ENCODE measurements at places on chromosomes 16 and 17. TPM values are rescaled to one million over a fixed set of nuclear protein-coding genes. Genes with fewer than 3 reads are reported as not detected.

- DNase-seq = no peak
These were observed 37.6 kb downstream of the OR3A1 start for GRCh38 chr17:3260600-3260999.

- DNase-seq = no peak
These were observed 28.1 kb upstream of the MLYCD start for GRCh38 chr16:83870830-83871229.

DNA sequence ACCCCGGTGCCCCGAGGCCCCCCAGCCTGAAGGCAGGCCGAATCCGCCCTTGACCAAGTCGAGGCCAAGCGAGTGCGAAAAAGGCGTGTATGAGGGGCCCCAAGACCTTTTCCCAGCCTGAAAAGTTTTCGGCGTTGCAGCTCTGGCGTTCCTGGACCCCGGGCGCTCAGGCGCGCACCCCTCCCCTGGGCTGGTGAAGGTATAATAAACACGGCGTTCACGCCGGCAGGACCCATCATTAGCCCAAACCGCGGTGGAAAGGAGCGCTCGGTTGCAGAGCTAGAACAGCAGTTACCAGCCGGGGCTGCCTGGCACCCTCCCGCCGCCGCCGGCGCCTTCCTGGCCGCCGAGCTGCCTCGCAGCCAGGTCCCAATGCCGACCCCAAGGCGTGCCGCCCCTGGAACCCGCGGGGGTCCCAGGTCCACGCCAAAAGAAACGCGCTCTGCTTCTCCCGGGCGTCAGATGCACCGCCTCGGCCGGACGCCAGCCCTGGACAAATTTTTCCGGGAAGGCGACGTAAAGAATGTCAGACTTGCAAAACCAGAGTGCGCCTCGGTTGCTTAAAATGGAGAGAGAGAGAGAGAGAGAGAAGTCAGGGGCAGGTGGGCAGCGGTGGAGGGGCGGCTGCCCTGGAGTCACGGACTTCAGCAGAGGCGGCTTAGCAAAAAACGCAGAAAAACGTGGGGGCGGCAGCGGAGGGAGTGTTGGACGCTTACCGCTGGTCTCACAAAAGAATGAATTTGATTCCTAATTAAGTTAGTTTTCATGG, 11.5 kb upstream of the FOXF1 start:
- DNase-seq = no peak

The CES3 gene
- total RNA-seq = 169 TPM

The SLC52A1 gene
- 2.6 TPM for total RNA-seq

DNA sequence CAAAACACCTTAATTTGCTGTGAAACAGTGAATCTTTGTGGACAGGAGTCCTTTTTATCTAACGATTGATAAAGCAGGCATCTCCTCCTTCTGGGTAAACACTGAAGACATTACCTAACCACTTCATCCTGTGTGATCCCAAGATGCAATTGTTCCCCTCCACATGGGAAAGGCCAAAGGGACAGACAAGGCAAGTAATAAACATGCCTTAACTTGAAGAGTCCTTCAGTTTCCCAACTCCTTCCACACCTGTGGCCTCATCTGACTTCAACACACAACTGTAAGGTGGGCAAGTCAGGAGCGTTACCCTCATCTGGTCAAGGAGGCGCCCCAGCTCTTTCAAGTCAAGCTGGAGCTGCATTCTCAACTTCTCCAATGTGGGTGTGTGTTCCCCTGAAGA, 278.6 kb downstream of the ABCC12 start:
- no peak for DNase-seq

DNA sequence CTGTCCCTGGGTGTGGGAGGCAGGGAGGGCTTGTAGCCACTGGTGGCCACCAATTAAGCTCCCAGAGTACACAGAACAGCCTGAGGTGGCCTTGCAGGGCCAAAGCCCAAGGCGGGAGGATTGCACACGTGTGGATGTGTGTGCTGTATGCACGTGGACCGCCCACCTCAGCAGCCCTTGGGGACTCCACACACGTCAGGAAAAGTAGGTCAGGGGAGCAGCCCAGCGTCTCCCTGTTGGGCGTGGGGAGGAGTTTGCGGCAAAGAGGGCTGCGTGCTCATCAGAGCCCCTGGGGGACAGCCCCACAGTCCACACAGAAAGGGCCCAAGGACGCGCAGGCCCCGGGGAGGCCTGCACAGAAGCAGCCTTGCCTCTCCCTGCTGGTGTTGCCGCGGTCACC, 19.6 kb downstream of the SBK1 start:
- DNase-seq = no peak

The GALR2 gene
- 0.49 TPM for total RNA-seq

- no peak for DNase-seq
These were observed 13.9 kb upstream of the OR1F1 start for GRCh38 chr16:3173892-3174617.

The RAB11FIP4 gene
- total RNA-seq = 46.0 TPM

GRCh38 chr16:88045820-88046303, 94.6 kb downstream of the BANP start:
- DNase-seq = no peak

DNA sequence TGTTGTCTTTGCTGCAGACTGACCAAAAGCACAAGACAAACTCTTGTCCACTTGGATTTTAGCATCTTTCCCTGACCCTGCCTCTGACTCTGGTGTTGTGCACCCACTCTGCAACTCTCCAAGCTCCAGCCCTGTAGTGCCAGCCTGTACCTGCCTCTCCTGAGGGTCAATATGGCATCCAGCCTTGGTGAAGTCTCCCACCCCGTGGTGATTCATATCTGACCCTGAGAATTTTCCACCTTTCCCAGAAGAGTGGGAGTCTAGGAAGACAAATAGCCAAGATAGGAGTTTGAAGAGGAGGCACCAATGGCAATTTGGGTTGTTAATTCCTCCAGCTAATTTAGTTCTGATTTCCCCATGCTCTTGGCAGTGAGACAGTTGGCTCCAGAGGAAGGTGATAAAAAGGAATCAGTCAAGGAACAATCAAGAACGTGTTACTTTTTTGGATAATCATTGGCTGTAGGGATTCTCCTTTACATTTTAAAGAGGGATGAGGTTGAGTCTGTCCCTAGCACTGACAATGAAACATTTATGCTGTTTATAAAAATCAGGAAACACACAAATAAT, 416.0 kb downstream of the MAF start:
- DNase-seq = no peak

- DNase-seq = no peak
These were observed 126.5 kb upstream of the RCVRN start for GRCh38 chr17:10031606-10032005.

DNA sequence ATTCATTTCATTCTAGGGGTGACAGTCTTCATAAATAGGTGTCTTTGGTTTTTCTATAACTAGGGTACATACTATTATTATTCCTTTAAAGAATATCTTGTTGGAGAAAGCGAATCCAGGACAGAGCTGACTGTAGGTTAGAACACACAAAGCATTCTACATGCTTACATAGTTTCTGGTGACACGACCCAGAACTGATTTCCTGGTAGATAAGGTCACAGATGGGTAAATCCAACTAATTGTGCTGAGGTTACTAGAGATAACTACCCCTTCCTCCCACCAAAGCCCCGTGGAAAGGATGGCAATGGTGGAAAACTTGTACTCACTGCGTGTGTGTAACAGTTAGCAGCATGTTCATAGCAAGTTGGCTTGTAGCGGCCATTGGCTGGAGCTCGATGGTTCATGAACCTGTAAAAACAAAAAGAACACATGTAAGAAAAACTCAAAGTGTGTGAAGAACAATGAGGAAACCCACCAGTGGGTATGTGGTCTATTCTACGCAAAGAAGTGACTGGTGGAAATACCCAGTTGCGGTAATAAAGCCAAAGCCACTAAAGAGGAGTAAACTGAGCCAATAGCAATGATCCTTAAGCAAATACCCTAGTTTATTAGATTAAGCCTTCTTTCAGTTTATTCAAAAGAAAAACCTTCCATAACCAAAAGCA, 7.7 kb downstream of the MMD start:
- DNase-seq = no peak

- DNase-seq = no peak
These were observed 14.9 kb downstream of the CTU2 start for GRCh38 chr16:88721236-88721635.

GRCh38 chr16:50591800-50592771, 43.9 kb downstream of the NKD1 start:
- DNase-seq = no peak

Data from colonic mucosa (tissue), 4 donors.